A673 (cell line): ENCODE measurements at places on chromosomes 3 and 15. TPM values are rescaled to one million over a fixed set of nuclear protein-coding genes. Genes with fewer than 3 reads are reported as not detected.

Gene IQCF5
- total RNA-seq, result not detected in 2 replicates

GRCh38 chr15:31004220-31004733 is 12.8 kb upstream of the MTMR10 start:
- no peaks in the 10 kb centered on the region for H3K36me3 ChIP-seq
- H3K27me3 ChIP-seq, result peaks cover 27% of the 10 kb centered on the region
- DNase-seq, result no peak
- no peaks in the 10 kb centered on the region for H3K4me1 ChIP-seq

- no peak for DNase-seq
- H3K4me3 ChIP-seq, result no peak overlapping the region
- H3K4me1 ChIP-seq, result no peaks in the 10 kb centered on the region
Measured at GRCh38 chr15:44381236-44381635, 46.2 kb upstream of the CTDSPL2 start.

Gene TUSC7
- not detected in 2 replicates for total RNA-seq

DNA sequence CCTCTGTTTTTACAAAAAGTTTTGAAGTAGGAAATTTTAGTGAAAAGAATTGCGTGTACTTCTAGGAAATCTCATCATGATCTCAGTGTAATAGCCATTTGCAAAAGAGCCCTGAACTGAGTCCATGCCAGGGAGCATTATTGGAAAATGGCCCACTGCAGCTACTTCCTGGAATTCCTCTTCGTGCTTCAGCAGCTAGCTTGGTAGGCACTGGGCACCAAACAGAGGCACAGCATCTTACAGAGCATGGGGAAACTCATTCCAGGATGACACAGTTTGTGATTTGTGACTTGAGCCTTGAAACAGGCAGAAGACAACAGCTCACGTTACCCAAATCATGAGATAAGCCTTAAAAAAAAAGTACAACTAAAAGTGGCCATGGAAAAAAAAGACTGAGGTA is 179.1 kb downstream of the WDR72 start:
- H3K4me3 ChIP-seq, result no peak overlapping the region
- DNase-seq, result no peak
- no peaks in the 10 kb centered on the region for H3K36me3 ChIP-seq

DNA sequence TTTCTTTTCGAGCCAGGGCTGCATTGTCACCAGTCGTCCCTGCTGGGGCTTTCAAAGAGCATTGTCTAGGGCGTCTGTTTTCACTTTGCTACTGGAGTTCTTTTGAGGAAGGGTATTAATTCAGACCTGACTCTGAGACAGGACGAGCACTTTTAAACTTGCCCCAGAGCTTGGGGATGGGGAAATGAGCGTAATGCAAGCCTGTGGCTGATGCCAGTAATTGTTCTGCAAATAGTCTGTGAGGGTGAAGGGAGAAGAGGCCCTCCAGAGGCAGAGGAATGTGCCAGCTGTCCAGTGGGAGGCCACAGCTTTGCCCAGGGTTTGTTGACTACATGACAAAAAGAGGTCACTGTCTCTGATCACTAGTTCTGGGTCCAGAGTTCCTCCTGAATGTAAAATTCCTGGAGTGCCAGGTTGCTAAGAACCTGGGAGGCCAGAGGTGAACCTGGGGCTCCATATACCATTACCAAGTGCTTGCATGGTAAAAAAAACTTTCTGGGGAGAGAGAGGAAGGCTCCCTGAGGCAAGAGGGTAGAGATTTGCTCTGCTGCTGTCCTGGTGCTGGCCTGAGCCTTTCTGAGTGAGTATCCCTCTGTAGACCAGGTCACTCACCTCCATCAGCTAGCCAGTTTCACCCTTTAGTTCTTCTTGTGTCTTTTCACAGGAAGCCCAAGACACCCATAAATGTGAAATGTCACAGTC is 14.8 kb downstream of the EEFSEC start:
- no peak overlapping the region for H3K4me3 ChIP-seq
- H3K27ac ChIP-seq, result no peak overlapping the region
- H3K36me3 ChIP-seq, result no peaks in the 10 kb centered on the region
- no peaks in the 10 kb centered on the region for H3K27me3 ChIP-seq
- peaks cover 3% of the 10 kb centered on the region for H3K4me1 ChIP-seq

DNA sequence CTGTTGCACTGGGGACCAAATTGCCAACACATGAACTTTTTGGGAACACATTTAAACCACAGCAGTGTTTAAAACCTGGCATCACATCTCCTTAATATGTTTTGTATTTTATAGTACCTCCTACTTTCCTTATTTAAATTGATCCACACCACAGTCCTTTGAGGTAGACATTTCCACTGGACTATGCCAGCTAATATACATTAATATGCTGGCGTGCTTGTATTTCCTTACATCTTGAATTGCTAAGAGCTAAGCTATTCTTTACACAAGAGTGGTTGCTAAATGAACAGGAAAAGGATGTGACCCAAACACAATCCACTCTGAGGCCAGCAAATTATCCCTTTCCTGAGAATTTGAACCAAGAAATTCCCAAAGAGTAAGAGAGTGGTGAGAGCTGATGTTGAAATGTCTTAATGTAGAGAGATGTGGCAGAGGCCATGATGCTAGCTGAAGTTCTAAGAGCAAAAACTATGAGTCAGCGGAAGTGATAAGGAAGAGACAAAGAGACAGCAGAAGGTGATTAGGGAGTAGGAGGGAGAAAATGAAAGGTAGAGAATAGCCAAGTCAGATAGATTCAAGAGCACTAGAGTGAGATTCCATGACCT is 131.2 kb downstream of the CD47 start:
- no peaks in the 10 kb centered on the region for H3K27me3 ChIP-seq
- H3K4me3 ChIP-seq, result no peak overlapping the region
- H3K36me3 ChIP-seq, result no peaks in the 10 kb centered on the region
- peaks cover 32% of the 10 kb centered on the region for H3K4me1 ChIP-seq

- peaks cover 15% of the 10 kb centered on the region for H3K4me1 ChIP-seq
- H3K27ac ChIP-seq, result no peak overlapping the region
- H3K4me3 ChIP-seq, result no peak overlapping the region
Measured at GRCh38 chr3:153978006-153978405, 143.2 kb upstream of the ARHGEF26 start.

DNA sequence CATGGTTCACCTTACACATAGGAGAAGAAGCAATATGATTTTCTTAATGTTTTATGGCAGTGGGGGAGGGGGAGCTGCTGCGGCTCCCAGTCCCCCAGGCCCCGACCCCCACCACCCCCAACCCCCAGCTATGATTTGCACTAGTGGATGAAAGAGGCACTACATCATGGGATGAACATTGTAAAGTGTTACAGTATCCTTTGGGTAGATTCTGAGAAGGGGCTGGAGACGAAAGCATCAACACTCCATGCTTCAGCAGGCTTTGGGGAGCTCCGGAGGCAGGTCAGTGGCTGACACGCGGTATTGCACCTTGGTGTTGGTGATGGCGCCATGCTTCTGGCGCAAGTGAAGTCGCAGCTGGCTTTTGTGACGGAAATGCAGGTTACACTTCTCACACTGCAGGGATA is 19.9 kb upstream of the RTP2 start:
- no peaks in the 10 kb centered on the region for H3K4me1 ChIP-seq
- DNase-seq, result no peak
- no peak overlapping the region for H3K4me3 ChIP-seq
- no peaks in the 10 kb centered on the region for H3K27me3 ChIP-seq
- H3K27ac ChIP-seq, result no peak overlapping the region
- peaks cover 56% of the 10 kb centered on the region for H3K36me3 ChIP-seq

- peaks cover 8% of the 10 kb centered on the region for H3K4me1 ChIP-seq
- H3K27ac ChIP-seq, result no peak overlapping the region
- H3K27me3 ChIP-seq, result no peaks in the 10 kb centered on the region
- H3K36me3 ChIP-seq, result no peaks in the 10 kb centered on the region
Measured at GRCh38 chr3:132254076-132254755, 63.0 kb upstream of the ACP3 start.

GRCh38 chr15:41966414-41966812 is 5.9 kb downstream of the EHD4 start:
- no peak for DNase-seq
- H3K27me3 ChIP-seq, result no peaks in the 10 kb centered on the region
- H3K36me3 ChIP-seq, result no peaks in the 10 kb centered on the region
- no peak overlapping the region for H3K4me3 ChIP-seq
- peak overlapping the region; percentile 79 for H3K27ac ChIP-seq
- H3K4me1 ChIP-seq, result peaks cover 50% of the 10 kb centered on the region

DNA sequence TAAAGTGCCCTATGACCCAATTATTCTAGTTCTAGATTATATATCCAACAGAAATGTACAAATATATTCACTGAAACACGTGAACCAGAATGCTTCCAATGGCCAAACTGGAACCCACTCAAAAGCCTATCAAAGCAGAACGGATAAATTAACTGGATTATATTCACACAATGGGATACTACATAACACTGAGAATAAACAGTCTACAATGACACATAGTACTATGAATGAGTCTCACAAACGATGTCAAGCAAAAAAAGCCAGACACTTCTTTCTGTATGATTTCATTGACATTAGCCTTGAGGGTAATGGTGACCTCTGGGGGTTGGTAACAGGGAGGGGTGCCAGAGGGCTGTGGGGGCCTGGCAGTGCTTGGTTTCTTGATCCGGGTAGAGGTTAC is 50.9 kb upstream of the HACD2 start:
- H3K27ac ChIP-seq, result no peak overlapping the region
- H3K27me3 ChIP-seq, result no peaks in the 10 kb centered on the region
- H3K36me3 ChIP-seq, result no peaks in the 10 kb centered on the region
- H3K4me1 ChIP-seq, result peaks cover 19% of the 10 kb centered on the region

Gene MESD
- total RNA-seq, result 25.7 and 28.1 TPM in 2 replicates

- peaks cover 4% of the 10 kb centered on the region for H3K4me1 ChIP-seq
- no peak overlapping the region for H3K4me3 ChIP-seq
- peaks cover 8% of the 10 kb centered on the region for H3K36me3 ChIP-seq
Measured at GRCh38 chr15:82040862-82041261, 5.0 kb downstream of the MEX3B start.

Gene TLNRD1
- 21.0 and 21.8 TPM in 2 replicates for total RNA-seq

Gene CD86
- total RNA-seq, result not detected in 2 replicates

DNA sequence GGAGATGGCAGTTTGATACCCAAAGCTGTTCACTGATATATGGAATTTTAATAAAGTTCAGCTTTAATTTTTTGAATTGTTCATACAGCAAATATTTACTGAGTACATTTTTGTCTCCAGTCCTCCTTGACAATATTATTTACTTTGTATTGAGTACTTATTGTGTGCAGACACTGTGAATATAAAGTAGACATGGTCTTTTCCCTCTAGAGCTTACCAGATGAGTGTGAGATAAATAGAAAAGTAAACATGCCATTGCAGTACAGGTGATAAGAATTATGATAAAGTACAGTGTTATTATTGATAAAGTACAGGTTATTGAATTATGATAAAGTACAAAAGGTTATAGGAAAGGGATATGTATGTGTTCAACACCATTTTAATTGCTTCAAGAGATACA is 2.1 kb downstream of the UBA5 start:
- peaks cover 6% of the 10 kb centered on the region for H3K36me3 ChIP-seq
- peaks cover 10% of the 10 kb centered on the region for H3K4me1 ChIP-seq
- no peak overlapping the region for H3K27ac ChIP-seq
- peak overlapping the region; percentile 87 for H3K4me3 ChIP-seq
- H3K27me3 ChIP-seq, result no peaks in the 10 kb centered on the region
- no peak for DNase-seq

DNA sequence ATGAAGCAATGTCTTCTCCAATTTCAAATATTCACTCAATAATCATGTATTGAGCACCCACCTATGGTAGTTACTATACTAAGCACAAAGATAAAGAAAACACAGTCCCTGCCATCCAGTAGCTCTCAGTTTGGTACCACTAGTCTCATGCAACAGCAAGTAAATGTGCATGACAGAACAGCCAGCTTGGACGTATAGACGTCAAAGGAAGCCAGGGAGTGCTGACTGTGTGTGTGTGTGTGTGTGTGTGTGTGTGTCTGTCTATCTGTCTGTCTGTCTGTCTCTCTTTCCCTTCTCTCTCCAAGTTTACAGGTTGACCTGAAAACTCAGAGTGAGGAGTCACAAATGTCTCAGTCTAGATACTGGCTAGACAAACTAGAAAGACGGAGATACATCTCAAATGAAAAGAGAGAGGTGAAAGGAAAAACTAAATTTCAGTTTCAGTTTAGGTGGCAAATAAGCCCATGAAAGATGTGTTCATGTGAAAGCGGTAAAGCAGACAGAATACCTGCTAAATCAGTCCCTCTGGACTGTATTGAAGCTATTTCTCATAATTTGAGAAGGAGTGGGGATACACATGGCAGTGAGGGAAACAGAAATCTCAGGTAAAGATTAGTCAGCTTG is 141.1 kb upstream of the PTPRG start:
- H3K27me3 ChIP-seq, result no peaks in the 10 kb centered on the region
- H3K27ac ChIP-seq, result no peak overlapping the region
- H3K36me3 ChIP-seq, result no peaks in the 10 kb centered on the region

Gene NRROS
- 0.64 and 0.92 TPM in 2 replicates for total RNA-seq

DNA sequence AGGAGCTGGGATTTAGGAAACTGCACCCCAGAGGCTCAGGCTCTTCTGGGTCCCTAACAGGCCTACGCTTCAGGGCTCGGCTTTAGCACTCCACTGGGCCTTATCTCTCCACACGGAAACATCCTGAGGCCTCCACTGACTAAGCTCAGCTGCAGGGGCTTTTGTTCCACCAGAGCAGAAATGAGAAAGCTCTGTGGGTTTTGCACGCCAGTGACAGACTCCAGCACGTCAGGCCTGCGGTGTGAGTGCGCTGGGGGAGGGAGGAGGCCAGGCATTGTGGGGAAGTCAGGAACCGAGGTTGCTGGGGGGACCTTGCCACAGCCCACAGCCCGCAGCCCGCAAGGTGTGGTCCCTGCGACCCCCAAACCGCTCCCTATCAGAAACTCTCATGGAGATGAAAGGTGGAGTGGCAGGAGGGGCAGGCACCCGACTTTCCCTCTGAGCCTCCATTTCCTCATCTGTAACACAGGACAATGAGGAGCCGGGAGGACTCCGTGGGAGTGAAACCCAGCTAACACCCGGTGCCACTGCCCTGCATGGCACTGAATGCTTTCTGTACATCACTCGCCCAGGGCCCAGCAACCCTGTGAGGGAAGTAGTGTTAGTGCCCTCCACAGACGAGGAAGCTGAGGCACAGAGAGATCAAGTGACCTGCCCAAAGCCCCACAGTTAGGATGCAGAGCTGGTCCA is 106.5 kb downstream of the TPRA1 start:
- no peak for DNase-seq
- H3K27ac ChIP-seq, result no peak overlapping the region
- no peaks in the 10 kb centered on the region for H3K36me3 ChIP-seq
- no peaks in the 10 kb centered on the region for H3K27me3 ChIP-seq

DNA sequence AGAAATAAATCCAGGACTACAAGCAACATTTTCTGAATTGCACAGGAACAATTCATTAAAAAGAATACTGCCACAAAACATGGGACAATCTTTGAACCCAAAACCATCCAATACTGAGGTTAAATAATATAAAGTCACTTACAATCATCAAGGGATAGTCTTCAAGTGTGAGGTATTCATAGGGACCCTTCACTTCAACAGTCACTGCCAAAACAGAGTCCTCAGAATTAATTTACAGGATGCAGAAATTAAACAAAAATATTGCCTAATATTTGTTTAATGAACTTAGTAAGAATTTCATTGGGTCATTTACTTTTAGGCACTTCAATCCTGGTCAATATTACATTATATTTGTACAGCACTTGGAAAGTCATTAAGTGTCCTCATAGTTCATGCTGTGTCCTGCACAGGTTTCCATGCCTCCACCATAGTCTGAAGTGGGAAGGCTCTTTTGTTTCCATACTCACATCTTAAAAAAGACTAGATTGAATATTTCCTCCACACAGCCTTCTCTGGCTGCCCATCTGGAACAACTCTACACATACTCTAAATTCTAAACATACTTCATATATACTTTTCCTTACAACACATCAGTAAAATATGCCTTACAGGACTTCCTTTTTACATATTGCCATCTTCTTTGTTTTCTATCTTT is 31.6 kb upstream of the VPS39 start:
- H3K27me3 ChIP-seq, result no peaks in the 10 kb centered on the region
- H3K4me3 ChIP-seq, result no peak overlapping the region
- no peak for DNase-seq
- H3K36me3 ChIP-seq, result peaks cover 41% of the 10 kb centered on the region
- H3K27ac ChIP-seq, result no peak overlapping the region

Gene SRP14
- total RNA-seq, result 272 and 274 TPM in 2 replicates
